ENCODE measurements at places on chromosomes 1 and 21. TPM values are rescaled to one million over a fixed set of nuclear protein-coding genes. Genes with fewer than 3 reads are reported as not detected.

The ZNF648 gene
- under 0.01 TPM for total RNA-seq

The EGLN1 gene
- 91.3 TPM for total RNA-seq

The C1orf141 gene
- under 0.01 TPM for total RNA-seq

The BATF3 gene
- 5.7 TPM for total RNA-seq

The IVL gene
- total RNA-seq = not detected

The ANKRD34A gene
- 1.6 TPM for total RNA-seq

The FCRL3 gene
- total RNA-seq = under 0.01 TPM

The KRTAP21-2 gene
- total RNA-seq = not detected

The SERINC2 gene
- total RNA-seq = 0.41 TPM

The TMEM82 gene
- not detected for total RNA-seq

The CYP4A22 gene
- total RNA-seq = not detected

The LCE6A gene
- total RNA-seq = not detected

The CNIH4 gene
- total RNA-seq = 39.1 TPM

The RAB7B gene
- total RNA-seq = under 0.01 TPM

The TRIM17 gene
- 1.6 TPM for total RNA-seq

The NBPF3 gene
- 11.0 TPM for total RNA-seq

The C1orf167 gene
- total RNA-seq = not detected

The CFHR1 gene
- total RNA-seq = 0.41 TPM

The TSACC gene
- not detected for total RNA-seq

The RBM8A gene
- total RNA-seq = 81.1 TPM

The TFB2M gene
- total RNA-seq = 22.0 TPM

The GJA5 gene
- 1.6 TPM for total RNA-seq

The EPHB2 gene
- 22.8 TPM for total RNA-seq
